Bronchial epithelial cell (primary cell): ENCODE measurements at places on chromosomes 7 and 10.

GRCh38 chr10:64041989-64042490 lies 520.8 kb downstream of the REEP3 start:
- DNase-seq: no peak

- DNase-seq: no peak
Measured at GRCh38 chr7:155950898-155951553, 138.8 kb upstream of the SHH start.

GRCh38 chr7:12619461-12620069 lies 49.0 kb downstream of the SCIN start:
- no peak for DNase-seq

- DNase-seq: no peak
Measured at GRCh38 chr7:121030308-121030707, 41.8 kb downstream of the CPED1 start.

GRCh38 chr7:27143950-27144780 lies 684 bp upstream of the HOXA5 start:
- no peak for DNase-seq

DNA sequence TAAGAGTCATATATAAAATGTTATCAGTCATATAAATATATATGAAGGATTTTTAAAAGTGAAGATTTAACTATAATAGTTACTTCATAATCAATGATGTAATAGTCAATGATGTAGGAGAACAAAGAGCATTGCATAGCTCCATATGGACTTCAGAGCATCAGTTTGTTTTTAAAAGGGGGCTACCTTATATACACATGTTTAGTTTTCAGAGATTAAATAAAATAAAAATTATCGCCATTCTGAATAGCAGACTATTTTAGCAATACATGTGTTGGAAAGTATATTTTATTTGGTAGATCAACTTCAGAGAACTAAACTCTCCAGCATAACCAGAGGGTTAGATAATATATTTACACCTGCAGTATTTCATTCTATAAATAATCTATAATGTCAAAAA lies 29.1 kb upstream of the EPC1 start:
- DNase-seq: no peak

DNA sequence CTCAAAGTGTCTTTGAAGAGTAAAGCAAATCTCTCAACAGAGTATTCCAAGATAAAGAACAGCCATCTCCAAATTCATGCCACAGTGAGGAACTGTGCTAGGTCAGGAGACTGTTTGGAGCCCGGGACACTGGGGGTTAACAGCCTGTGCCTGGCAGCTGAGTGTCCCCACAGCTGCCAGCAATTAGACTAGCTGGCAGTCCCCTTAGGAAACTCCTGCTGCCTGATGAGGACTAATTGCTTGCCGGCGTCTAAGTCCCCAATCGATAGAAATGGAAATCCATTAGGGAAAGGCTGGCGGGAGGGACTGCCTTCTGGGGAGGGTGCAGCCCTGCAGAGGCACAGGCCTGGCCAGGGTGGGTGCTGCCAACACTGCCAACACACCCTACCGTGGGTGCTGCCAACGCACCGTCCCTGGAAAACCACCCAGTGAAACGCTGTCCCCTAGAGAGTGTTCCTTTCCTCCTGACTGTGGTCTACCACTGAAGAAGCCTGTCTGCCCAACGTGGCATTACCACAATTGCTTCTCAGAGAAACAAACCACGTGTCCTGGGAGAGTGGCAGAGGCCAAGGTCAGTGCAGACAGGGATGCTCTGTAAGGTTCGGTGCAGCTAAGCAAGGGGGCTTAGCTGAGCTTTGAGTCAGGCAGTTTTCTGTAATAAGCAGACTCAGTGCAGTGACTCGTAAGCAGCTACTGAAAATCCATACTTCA lies 60.8 kb downstream of the XRCC2 start:
- no peak for DNase-seq

- no peak for DNase-seq
Measured at GRCh38 chr10:18886102-18886501, 162.5 kb upstream of the MALRD1 start.

GRCh38 chr7:143417734-143418383 lies 9.2 kb upstream of the EPHA1 start:
- DNase-seq: peak; percentile 81

DNA sequence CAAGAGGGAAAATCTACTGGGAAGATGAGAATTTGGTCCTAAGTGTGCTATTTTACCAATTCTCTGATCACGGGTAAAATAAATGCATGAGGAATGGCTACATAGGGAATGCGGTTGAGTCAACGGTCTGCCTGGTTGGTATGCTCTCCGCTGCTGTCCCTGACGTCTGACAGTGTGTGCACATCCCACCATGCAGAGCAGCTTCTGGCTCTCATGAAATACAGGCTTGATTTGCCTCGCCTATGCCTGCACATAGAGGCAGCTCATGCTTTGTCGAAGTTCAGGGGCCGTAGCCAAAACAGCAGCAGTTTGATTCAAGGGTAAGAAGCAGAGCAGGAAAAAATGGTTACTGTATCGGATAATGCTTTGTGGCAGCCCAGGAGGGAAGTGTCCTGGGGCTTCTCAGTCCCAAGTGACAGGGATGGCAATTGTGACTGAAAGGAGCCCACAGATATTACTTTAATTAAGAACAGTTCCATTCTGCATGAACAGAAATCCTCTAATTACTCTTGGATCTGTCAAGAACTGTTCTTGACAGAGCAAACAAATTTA lies 268.4 kb upstream of the SLC26A5 start:
- DNase-seq: no peak

DNA sequence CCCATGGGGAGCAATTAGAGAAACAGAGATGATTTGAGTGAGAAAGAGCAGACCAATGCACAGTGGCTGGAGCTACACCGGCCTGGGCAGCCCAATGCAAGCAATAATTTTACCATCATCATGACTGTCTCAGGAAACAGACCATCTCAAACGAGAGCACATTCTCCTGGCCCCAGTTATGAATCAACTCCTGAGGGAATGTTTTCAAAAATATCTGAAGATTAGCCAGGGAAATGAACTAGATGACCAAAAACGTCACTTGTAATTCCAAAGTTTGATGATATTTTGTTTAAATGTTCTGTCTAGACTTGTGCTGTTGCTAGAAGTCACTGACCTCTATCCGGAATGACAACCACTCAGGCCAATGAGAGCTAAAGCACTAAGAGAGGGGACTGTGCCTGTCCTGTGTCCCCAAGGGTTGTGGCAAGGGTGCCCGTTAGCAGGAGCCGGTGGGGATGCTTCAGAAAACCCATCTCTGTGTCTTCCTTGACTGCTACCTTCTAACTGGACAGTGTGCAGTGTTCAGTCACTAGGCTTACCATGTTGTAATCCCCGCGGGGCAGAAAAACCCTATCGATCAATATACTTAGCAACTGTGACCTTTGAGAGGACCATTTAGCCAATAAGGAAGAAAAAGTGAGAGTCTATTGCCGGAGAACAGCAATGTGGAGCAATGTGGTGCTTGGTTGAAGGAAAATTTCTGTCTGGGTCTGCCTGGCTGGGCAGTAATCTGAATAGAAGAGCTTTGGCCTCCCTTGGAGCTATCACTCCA lies 202.4 kb downstream of the ADAM12 start:
- no peak for DNase-seq

DNA sequence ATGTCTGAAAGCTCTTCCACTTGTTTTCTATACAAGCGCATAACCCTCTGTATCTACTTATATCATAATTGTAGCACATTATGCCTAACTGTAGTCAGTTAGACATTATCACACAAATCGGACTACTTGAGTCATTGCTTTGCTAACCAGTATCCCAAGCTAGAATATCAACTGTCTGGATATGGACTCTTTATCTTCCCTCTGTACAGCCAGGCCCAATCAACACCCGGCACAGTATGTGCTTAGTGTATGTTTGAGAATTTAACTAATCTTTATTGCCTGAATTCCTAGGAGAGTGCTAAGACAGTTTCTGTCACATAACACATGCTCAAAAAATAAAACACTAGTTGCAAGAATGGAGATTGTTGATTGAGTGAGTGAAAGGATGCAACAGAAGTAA lies 211.2 kb downstream of the ARL4A start:
- no peak for DNase-seq

DNA sequence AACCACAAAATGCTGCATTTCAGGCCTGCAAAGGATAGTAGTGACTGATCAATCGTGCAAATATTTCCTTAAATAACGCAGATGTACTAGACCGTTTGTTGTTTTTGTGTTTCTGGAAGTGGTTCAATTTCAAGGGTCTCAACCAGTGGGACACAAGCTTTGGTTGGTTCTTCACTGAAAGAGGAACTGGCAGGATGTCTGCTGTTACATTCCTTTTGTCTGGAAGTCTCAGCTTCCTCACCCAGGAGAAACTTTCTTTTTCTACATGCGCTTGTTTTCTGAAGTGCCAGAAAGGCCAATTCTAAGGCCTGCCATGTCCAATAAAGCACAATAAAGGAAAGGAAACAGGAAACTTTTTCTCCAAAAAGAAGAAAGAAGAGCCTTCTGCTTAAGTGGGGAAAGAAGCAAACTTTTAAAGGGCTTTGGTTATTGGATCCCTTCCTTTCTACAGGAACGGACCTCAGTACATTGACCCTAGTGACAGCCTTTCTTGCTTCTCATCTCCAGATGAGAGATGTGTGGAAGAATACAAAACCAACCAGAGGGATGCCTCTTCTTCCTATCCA lies 4.1 kb downstream of the DKK1 start:
- DNase-seq: no peak

DNA sequence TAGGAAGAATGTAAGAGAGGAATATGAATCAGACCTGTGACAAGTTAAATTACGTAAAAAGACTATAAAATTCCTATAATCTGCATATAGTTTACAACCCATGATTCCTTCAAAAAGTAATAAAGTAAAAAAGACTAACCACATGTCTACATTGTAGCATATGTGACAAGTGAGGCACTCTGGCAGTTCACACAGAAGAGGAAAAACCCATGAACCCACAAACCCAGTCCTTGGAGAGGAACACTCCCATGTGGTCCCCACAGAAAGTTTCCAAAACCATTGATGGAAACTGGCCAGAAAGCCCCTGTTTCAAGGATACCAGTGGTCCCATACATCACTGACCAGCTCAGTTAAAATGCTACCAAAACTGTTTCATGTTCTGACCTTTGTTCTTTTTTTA lies 15.7 kb downstream of the KDM7A start:
- no peak for DNase-seq

- no peak for DNase-seq
Measured at GRCh38 chr7:147916573-147916972, 674.0 kb upstream of the C7orf33 start.

- no peak for DNase-seq
Measured at GRCh38 chr7:39744620-39745019, 121.2 kb downstream of the RALA start.

DNA sequence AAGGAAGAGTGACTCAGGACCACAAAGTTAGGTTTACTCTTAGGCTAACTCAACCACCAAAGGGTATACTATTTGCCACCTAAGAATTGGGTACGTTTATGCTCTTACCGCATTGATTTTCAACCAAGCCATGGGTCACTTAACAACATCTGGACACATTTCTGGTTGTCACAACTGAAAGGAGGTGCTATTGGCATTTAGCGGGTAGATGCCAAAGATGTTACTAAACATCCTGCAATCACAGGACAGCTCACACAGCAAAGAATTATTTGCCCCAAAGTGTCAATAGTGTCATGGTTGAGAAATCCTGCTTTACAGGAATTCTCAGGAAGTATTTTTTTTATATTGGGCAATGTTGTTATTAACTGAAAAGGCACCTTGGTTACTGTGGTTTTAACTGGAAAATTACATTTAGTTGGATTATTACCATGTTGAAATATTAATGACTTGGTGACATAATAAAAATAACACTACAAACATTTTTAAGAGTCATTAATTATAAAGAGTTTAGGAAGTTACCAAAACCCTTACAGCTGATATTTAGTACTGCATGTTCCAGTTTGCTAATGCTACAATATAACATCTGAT lies 185.0 kb upstream of the TMEM196 start:
- DNase-seq: peak; percentile 99

DNA sequence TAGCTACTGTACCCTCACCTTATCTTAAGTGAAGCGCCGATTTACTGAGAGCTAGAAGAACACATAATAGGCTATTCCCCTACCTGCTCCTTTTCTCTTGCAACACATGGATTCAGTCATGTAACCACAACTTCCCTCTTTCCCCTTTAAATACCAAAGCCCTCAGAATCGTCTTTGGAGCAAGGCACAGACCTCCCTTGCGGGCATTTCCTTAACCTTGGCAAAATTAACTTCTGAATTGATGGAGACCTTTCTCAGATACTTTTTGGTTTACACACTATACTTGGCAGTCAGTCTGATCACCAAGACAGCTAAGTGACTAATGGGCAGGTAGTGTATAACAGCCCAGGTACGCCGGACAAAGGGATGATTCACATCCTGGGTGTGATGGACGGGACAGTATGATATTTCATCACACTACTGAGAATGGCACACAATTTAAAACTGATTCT lies 72.7 kb upstream of the SEC61G start:
- peak; percentile 100 for DNase-seq

- DNase-seq: no peak
Measured at GRCh38 chr7:132390705-132391104, 185.6 kb downstream of the PLXNA4 start.

- no peak for DNase-seq
Measured at GRCh38 chr10:124557648-124558338, 96.2 kb downstream of the LHPP start.

- DNase-seq: peak; percentile 85
Measured at GRCh38 chr7:123675181-123675473, 19.5 kb downstream of the LMOD2 start.

DNA sequence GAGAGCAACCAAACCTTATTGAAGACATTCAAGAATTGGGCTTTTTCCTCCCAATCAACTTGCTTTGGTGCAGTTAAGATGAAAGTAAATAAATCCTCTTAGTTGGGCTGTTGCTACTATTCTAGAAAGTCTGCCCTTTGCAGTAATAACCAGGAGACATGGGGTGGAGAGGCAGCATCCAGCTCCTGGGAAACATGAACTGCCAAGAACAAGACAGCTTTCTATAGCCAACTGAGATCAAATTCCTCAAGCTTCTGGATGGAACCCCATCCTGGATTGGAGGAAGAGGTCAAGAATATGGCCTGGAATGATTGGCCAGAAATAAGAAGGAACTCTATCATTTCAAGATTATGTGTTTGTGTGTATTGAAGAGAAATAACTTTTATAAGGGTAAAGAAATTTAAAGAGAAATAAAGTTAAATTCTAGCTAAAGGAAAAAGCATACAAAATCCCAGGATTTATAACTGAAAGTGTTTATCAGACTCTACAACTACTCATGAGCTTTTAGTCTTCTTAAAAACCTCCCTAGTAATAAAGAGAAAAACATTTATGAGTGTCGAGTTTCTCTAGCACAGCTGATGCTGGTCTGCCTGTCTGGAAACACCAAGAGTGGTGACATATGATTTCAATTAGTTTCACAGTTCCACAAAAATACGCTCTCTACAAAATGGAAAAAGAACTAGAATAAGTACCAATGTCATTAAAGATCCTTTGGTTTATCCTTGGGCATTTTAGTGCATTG lies 70.1 kb upstream of the COL1A2 start:
- no peak for DNase-seq

DNA sequence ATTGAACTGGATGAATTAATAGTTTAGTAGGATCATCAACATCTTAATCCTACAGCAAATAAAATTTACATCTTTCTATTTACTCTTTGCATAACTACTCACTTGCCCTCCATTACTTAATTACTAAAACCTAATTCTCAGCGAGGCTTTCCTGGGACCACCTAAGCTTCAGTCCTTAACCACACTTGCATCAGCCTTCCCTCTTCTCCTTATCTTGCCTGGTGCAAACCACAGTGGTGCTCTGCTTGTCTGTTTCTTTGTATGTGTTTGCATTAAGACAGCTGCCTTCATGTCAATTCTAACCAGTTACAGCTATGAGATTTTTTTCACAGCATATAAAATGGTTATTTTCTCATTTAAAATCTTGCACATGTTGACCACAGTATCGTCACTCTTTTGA lies 72.6 kb upstream of the ZNF92 start:
- DNase-seq: no peak
